ENCODE measurements at places on chromosomes 2 and 18.

GRCh38 chr2:165058476-165059265, 103.3 kb upstream of the SLC38A11 start:
- no peak for DNase-seq

- no peak for DNase-seq
Measured at GRCh38 chr18:60984510-60984909, 348.7 kb upstream of the CDH20 start.

GRCh38 chr2:135142323-135142722, 90.2 kb downstream of the RAB3GAP1 start:
- no peak for DNase-seq

DNA sequence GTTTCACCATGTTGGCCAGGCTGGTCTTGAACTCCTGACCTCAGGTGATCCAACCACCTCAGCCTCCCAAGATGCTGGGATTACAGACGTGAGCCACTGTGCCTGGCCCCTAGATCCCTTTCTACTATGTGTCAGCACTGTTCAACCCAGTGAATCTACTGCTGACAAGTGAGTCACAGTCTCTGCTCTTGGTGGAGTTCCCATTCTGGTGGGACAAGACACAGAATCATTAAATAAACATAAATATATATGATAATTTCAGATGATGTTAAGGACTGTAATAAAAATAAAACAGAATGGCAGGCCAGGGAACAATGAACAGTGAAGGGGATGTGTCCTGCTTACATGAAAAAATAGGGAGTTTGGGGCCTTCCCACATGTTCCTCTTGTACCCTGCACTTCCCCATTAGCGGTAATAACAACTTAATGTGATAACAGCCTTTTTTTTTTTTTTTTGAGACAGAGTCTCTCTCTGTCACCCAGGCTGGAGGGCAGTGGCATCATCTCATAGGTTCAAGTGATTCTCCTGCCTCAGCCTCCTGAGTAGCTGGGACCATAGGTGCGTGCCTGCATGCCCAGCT, 112.2 kb downstream of the CPO start:
- no peak for DNase-seq

DNA sequence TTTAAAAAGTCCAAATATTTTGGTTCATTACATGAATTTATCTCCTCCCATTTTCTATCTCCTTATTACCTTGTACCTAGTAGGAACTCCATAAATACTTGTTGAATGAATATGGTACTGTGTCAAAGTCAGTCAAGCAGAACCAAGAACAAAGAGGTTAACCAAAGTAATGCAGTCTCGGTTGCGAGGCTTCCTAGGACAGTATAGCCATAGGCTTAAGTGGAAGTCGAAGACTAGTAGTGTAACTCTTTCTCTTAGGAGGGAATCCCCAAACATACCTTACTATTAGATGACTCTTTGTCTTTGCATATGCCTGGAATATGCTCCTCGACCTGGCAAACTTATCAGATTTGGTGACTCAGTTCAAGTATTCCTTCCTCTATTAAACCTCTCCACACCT, 4.8 kb downstream of the LIPT1 start:
- no peak for DNase-seq

- no peak for DNase-seq
Measured at GRCh38 chr2:225766431-225766830, 366.9 kb downstream of the NYAP2 start.

- DNase-seq = no peak
Measured at GRCh38 chr2:188576006-188576405, 284.3 kb downstream of the GULP1 start.

DNA sequence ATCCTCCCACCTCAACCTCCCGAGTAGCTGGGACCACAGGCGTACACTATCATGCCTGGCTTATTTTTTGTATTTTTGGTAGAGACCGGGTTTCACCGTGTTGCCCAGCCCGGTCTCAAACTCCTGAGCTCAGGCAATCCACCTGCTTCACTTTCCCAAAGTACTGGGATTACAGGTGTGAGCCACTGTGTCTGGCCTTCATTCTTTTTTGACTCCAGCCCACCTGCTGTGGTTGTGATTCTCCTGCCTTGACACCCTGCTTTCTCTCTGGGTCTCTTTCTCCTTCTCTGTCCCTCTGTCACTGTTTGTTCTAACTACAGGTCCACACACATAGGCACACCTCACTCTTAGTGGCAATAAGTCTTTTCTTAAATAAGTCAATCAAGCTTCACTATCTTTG, 85.3 kb downstream of the FTCDNL1 start:
- no peak for DNase-seq

- DNase-seq = no peak
Measured at GRCh38 chr18:2222270-2223185, 348.8 kb downstream of the METTL4 start.

GRCh38 chr2:62423883-62424458, 82.0 kb downstream of the TMEM17 start:
- DNase-seq = no peak

- no peak for DNase-seq
Measured at GRCh38 chr18:35512761-35513160, 15.0 kb upstream of the INO80C start.

DNA sequence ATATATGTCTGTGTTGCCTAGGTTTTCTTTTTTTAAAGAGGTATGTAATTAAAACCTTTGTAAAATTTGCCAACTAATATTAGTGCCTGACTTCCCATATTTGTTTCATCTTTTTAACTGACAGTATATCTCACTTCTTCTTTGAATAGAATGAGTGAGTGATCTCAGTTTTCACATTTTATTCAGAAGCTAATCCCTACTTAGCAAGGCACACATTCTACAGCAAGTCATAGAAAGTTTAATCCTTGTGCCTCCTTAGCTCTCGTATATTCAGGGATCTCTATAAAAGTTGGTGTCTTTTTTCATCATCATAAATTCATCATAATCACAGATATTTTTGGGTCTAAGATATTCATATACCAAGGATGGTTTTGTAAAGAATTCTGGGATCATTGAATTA, 66.6 kb downstream of the RIF1 start:
- DNase-seq = no peak

GRCh38 chr18:10306779-10307178, 147.7 kb upstream of the APCDD1 start:
- DNase-seq = no peak

DNA sequence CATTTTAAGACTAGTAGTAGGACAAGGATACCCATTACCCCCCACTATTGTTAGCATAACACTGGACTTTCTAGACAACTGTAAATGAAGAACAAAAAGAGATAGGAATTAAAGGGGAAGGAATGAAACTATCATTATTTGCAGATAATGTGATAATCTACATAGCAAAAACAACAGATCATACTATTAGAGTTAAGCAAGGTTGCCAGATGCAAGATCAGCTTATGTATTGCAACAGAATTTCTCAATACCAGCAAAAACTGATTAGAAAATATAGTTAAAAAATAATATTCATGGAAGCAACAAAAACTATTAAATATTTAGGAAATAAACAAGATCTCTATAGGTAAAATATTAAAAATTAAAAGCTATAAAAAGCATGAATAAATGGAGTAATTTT, 194.4 kb upstream of the SPRED2 start:
- DNase-seq = no peak

DNA sequence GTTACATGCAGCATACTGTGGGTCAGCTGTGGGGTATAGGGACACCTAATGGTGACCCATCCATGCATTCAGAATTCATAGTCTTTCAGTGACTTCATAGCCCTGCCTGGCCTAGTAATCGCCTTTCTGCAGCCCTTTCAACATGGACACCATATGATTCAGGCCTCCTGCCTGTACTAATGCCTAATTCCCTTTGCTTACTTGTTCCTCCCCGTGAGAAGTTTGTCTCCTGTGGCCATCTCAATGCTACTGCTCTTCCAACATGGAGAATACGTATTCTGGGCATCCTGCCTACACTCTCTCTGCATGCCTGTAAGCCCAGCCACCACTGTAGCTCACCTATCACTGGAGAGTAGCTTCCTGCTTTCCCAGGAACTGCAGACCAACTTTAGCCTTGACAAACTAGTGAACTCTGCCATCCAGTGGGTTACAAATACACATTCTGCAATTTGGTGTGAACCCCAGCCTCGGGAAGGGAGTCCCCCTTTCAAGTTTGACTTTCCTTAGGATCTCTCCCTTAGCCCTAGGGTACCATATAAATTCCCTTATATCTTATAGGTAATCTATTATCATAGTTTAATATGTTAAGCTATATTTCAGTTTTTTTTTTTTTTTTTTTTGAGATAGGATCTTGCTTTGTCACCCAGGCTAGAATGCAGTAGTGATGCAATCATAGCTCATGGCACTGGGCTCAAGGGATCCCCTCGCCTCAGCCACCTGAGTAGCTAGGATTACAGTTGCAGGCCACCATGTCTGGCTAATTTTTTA, 22.3 kb downstream of the M1AP start:
- no peak for DNase-seq

- no peak for DNase-seq
Measured at GRCh38 chr18:40810372-40810771, 1144.7 kb upstream of the PIK3C3 start.

DNA sequence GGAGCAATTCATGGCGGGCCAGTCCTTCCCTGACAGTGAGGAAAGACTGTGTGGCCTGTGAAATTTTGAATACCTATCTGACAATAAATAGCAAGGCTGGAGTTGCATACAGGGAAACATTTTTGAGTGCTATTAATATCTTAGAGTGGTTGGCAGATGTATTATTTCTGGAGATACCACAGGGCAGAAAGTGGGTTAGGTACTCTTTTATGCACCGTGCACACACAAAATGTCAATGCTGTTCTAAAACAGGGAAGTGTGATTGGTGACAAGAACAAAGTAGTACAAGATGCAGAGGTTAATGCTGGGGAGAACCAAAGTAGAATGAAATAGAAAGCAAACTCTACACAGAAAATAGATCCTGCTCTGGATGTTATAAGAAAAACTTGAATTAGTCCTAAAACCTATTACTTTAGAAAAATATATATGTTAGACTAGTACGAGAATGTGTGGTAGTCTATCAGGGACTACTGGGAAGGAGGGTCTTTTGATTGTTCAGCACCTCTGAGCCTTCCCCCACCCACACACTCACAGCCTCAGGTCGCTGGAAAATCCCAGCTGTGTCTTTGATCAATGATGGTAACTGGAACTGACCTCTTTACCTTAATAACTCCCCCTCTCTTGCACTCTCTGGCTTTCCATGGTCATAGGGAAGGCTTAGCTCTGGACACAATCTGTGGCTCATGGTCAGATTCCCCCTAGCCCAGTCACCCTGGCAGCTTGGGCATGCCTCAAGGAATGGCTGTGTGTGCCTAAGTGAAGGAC, 58.2 kb downstream of the SERPINB8 start:
- DNase-seq = no peak

DNA sequence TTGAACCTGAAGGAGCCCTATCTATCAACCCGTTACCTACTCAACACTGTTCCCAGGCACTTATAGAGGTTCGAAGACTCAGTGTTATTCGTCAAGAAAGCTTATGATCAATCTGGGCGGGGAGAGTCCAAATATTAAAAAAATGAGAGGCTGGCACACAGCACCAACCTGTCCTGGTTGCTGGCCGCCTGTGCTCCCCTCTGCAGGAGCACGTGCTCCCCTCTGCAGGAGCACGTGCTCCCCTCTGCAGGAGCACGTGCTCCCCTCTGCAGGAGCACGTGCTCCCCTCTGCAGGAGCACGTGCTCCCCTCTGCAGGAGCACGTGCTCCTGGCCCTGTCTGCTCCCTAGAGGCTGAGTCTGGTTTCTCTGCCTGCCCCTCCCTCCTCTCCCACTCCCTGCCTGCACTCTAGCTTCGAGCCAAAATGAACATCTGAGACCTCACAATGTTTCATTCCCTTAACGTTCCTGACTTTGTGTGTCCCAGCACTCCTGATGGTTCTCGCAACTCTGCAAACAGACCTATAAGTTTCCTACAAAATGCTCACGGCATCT, 614.0 kb upstream of the ID2 start:
- DNase-seq = no peak

DNA sequence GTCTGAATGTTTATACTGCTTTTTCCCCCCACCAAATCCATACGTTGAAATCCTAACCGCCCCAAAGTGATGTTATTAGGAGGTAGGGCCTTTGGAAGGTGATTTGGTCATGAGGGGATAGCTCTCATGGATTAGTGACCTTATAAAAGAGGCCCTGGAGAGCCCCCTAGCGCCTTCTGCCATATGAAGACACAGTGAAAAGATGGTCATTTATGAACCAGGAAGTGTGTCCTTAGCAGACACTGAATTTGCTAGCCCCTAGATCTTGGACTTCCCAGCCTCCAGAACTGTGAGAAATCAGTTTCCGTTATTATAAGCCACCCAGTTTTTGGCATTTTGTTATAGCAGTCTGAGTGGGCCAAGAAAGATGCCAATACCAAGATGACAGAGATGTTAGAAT, 7.2 kb upstream of the TSN start:
- DNase-seq = no peak

GRCh38 chr18:36130039-36130831, 536 bp downstream of the ELP2 start:
- DNase-seq = no peak

GRCh38 chr18:75160364-75160763, 48.6 kb downstream of the PTGR3 start:
- DNase-seq = no peak

DNA sequence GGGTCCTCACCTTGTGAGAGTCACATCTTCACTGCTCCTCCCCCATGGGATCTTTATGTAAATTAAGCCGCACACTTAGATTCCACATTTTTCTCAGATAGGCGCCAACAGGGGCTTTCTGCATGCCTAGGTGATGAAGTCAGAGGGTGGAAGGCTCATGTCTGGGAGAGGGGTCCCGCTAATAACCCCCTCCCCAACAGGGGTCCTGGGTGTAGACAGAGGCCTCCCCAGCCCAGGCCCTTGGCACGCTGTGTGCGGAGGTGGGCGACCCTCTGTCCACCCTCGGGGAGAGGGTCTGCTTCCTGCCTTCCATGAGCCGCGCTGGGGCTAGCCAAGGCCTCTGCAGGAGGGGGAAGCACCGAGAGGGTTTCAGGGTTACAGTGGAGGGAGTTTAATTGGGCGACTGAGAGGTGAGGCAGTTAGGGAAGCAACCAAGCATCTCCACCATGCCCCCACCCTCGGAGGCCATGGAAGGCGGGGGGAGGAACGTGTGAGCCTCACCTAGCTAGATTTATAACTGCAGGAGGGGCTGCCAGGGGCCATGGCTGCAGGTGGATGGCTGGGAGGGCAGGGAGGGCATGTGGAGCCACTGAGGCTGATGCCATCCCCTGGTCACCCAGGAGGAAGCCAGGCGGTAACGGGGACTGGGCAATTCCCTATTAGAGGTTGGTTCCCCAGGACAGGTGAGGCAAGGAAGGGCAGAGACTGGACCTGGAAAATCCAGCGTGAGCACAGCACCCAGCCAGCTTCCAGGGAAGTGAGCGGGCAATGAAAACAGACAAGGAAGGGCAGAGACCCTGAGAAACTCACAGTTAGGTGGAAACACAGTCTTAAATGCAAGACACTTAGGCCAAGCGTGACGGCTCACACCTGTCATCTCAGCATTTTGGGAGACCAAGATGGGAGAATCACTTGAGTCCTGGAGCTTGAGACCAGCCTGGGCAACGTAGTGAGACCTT, 7.7 kb upstream of the PXDN start:
- no peak for DNase-seq

GRCh38 chr2:27829791-27830190, 58.3 kb downstream of the MRPL33 start:
- DNase-seq = no peak

- DNase-seq = no peak
Measured at GRCh38 chr2:236809716-236810115, 240.1 kb downstream of the ACKR3 start.

GRCh38 chr2:128199141-128199540, 108.1 kb downstream of the UGGT1 start:
- no peak for DNase-seq

GRCh38 chr2:3483227-3483985, 35.9 kb downstream of the ADI1 start:
- DNase-seq = no peak

Data from effector CD4-positive, alpha-beta T cell (primary cell).